ENCODE measurements at places on chromosomes 11 and 22. TPM values are rescaled to one million over a fixed set of nuclear protein-coding genes. Genes with fewer than 3 reads are reported as not detected.

DNA sequence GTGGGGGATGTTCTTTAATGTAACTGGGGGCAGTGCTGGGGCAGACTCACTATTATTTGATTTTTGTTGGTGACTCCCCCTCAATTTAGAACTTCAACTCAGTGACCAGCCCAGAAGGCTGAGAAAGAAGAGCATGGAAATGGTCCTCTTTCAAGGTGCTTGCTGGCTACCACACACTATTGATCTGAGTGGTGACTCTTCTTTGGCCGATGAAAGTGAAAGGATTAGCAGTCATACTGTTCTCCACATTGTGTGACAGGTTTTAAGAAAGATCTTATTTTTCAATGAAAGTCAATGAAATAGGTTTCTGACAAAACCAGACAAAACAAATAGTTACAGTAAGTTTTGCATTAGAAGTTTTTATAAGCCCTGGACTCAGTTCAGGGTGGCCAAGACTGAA lies 29.9 kb downstream of the NLRP14 start:
- no peak overlapping the region for H3K4me3 ChIP-seq
- H3K4me1 ChIP-seq = no peaks in the 10 kb centered on the region
- no peak overlapping the region for H3K27ac ChIP-seq
- peaks cover 13% of the 10 kb centered on the region for H3K27me3 ChIP-seq
- no peaks in the 10 kb centered on the region for H3K36me3 ChIP-seq

DNA sequence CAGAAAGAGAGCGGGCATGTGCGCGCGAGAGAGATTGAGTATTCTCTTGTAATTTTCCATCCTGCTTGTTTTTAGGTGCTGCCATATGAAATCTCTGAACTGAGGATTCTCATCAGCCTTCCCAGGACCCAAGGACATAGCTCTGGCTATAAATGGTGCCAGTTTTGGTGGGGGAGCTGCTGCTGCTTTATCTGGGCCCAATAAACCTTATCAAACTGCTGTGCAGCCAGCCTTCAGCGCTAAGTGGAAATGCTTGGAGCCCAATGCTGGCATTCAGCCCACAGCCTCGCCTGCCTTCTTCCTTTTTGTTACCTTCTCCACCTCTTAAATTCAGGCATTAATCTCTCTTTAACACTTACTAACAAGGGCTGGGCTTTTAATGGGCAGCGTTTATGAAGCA lies 2.4 kb upstream of the ZBTB16 start:
- H3K4me3 ChIP-seq = no peak overlapping the region
- no peaks in the 10 kb centered on the region for H3K4me1 ChIP-seq
- H3K27ac ChIP-seq = no peak overlapping the region

DNA sequence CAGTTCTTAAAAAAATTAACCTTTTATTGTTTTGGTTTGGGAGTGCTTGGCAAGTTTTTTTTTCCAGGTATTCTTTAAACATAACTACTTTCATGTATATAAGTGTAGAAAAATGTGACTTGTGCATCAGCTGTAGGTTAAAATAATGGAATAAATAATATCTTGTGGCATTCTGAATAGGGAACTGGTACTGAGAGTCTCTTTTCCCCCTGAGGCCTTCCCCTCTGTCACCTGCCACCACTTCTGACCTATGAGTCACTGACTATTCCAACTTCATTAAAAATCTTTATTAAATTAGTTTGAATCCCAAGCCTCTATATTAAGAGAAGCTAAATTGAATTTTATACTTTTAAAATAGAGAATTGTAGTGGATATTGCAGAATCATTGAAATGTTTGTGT lies 805.7 kb downstream of the METTL15 start:
- no peaks in the 10 kb centered on the region for H3K27me3 ChIP-seq
- H3K4me3 ChIP-seq = no peak overlapping the region
- DNase-seq = no peak
- H3K27ac ChIP-seq = no peak overlapping the region
- no peaks in the 10 kb centered on the region for H3K36me3 ChIP-seq
- H3K4me1 ChIP-seq = peaks cover 17% of the 10 kb centered on the region

DNA sequence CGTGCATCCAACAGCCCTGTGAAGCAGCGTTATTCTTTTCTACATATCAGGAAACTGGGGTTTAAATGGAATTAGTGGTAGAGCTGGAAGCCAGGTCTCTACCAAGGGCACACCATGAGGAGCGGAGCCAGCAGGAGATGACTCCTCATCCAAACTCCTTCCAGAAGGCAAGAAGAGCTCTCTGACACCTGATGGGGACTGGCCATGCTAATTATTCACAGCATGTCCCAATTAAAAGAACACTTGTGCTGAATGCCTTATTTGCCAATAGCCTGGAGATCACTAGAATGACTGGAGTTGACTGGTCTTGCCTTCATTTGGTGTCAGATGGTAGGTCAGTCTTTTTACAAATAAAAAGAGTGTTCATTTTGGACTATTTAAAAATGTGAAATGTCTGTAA lies 32.9 kb upstream of the SLN start:
- DNase-seq = no peak

DNA sequence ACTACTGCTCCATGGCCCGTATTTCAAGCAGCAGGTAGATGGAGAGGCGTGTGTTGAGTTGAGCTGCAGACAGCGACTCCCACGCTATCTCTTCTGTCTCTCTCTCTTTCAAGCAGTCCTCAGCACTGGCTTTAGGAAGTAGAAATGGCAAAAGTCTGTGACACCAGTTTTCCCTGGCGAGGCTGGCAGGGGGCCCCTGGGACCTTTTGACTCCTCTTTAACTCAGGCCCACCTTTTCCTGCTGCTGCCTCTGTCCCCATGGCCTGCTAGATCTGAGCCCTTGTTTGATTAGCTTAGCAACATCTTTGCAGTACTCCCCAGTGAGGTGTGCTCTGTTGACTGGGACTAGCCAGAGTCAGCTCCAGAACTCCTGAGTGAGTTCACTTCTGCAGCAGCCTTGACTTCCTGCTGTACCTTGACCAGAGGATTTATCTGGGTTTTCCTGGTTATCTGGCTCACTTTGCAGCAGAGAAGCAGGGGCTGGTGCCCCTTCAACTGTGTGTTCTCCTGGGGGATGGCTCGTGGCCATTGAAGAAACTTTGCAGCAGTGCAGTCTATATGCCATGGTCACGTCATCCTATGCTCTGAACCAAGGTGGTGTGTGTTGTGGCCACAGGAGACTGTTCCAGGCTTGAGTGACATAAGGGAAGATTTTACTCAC lies 183.9 kb downstream of the DBX1 start:
- no peak overlapping the region for H3K4me3 ChIP-seq
- no peaks in the 10 kb centered on the region for H3K27me3 ChIP-seq
- H3K4me1 ChIP-seq = peaks cover 38% of the 10 kb centered on the region
- peaks cover 24% of the 10 kb centered on the region for H3K36me3 ChIP-seq

DNA sequence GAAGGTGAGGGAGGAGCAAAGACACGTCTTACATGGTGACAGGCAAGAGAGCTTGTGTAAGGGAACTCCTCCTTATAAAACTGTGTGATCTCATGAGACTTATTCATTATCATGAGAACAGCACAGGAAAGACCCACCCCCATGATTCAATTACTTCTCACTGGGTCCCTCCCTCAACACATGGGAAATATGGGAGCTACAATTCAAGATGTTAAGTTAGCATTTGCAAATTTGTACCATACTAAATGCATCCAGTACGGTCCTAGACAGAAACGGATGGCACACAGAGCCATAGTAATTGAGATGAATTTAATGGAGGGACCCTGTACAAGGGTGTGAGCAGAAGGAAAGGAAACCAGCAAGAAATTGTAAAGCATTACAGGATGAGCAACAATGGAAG lies 765.8 kb upstream of the API5 start:
- no peak overlapping the region for H3K4me3 ChIP-seq
- H3K27me3 ChIP-seq = no peaks in the 10 kb centered on the region
- H3K36me3 ChIP-seq = no peaks in the 10 kb centered on the region
- H3K4me1 ChIP-seq = no peaks in the 10 kb centered on the region

DNA sequence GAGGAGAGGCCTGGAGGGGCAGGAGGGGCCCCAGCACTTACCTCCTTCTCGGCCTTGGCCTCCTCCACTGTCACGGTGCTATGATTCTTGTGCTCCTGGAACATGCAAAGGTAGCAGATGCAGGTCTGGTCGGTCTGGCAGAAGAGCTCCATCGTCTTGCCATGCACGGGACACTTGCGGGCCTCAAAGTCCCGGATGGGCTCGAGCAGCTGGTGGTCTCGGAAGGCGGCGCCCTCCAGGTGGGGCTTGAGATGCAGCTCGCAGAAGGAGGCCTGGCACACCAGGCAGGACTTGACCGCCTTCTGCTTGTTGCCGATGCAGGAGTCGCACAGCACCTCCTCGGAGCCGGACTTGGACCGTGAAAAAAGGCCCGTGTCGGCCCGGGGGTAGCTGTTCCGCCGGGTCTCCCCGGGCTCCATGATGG lies 714 bp downstream of the TRIM29 start:
- peak overlapping the region; percentile 56 for H3K4me3 ChIP-seq
- no peak overlapping the region for H3K27ac ChIP-seq

DNA sequence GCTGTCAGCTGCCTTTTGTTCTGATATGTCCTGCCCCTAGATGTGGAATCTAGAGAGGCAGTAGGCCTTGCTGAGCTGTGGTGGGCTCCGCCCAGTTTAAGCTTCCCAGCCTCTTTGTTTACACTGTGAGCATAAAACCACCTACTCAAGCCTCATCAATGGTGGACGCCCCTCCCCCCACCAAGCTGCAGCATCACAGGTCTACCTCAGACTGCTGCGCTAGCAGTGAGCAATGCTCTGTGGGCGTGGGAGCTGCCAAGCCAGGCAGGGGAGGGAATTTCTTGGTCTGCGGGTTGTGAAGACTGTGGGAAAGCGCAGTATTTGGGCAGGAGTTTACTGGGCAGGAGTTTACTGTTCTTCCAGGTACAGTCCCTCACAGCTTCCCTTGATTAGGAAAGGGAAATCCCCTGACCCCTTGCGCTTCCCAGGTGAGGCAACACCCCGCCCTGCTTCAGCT lies 98.5 kb downstream of the SMCO4 start:
- H3K4me3 ChIP-seq = no peak overlapping the region
- H3K36me3 ChIP-seq = no peaks in the 10 kb centered on the region
- no peaks in the 10 kb centered on the region for H3K4me1 ChIP-seq
- peaks cover 13% of the 10 kb centered on the region for H3K27me3 ChIP-seq

DNA sequence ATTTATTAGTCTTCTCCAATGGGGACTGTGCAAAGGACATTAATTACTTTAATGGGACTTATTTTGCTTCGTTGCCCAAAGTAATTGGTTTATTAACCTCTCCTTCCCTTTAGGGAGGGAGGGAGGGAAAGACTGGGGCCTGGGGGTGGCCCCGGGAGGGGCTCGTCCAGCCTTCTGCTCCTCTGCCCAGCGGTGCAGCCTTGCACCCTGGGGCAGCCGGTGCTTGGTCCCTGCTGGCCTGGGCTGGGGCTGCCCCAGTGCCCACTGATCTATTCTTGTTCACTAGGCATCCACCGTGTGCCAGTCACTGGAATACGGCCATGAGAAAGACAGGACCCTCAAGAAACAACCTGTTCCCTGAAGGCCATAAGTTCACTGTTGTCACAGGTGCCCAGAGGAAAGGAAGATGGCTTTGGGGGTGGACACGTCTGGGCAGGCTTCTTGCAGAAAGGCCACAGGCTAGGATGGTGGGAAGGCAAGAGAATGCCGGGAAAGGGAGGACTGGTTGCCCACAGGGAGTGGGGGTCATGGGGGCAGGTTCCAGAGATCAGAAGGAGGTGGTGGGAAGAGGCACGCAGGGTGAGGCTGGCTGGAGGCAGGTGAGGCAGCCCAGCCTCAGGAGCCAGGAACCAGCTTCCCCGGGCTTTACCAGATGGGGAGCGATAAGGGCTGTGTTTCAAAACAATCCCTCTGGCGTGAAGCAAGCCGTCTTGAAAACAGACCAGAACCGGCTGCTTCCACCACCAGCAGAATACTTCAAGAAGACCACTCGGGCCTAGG lies 47.6 kb upstream of the KCNQ1OT1 start:
- H3K4me3 ChIP-seq = no peak overlapping the region
- no peak for DNase-seq
- peaks cover 3% of the 10 kb centered on the region for H3K36me3 ChIP-seq
- no peak overlapping the region for H3K27ac ChIP-seq
- no peaks in the 10 kb centered on the region for H3K4me1 ChIP-seq

GRCh38 chr22:23677701-23677995 lies 13.2 kb upstream of the RGL4 start:
- no peaks in the 10 kb centered on the region for H3K27me3 ChIP-seq

DNA sequence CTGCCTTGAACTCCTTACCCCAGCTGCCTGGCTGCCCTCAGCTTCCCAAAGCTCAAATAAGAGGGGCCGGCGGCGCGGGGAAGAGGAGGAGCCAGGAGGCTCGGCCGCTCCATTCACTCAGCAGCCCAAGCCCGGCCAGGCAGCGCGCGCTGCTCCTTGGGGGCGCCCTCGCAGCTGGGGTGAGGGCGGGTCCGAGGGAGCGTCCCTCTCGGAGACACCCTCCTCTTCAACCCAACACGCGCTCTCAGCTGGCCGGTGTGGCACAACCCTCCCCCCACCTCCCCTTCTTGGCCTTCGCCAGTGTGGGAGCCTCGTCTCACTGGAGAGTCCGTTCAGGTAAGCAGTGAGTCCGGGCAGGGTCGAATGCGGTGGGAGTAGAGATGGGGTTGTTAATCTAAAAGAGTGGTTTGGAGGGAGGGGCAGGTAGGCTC lies at the start of gene WT1:
TSS of gene WT1 (minus strand) at position 29 of the 431 bp plus-strand sequence.
- DNase-seq = no peak
- no peaks in the 10 kb centered on the region for H3K4me1 ChIP-seq
- H3K36me3 ChIP-seq = no peaks in the 10 kb centered on the region

DNA sequence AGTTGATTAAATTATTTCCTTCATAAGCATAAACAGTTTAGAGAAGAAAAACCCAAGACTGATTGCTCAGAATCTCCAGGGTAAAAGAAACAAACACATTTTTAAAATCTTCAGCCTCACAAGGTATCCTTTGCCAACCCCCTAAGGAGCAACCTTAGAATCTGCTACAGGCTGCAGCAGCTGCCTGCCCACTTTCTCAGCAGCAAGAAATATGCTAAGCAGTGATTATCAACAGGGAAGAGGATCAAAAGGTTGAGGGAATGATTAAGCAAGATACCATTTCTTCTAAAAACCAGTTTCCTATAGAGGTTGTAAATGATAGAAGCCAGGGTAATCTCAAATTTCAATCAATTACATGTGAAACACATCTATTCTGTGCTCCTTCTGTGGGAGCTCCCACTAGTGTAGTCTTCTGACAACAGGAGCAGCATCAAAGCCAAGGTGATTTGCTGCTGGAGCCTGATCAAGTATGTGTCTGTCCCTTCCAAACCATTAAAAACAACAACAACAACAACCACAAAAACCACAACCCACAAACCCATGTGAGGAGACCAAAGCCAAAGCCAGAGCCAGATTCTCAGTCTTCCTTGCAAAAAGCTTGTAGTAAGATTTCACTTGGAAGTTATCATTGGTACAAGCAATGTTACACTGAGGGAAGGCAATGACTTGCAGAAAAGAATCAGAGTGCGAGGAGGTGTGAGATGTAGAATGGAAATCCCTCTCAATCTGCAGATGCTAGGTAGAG lies 761.2 kb downstream of the DLG2 start:
- H3K27ac ChIP-seq = no peak overlapping the region
- peaks cover 10% of the 10 kb centered on the region for H3K4me1 ChIP-seq
- H3K36me3 ChIP-seq = no peaks in the 10 kb centered on the region
- no peak overlapping the region for H3K4me3 ChIP-seq
- no peak for DNase-seq

GRCh38 chr11:109527496-109527895 lies 105.5 kb downstream of the C11orf87 start:
- H3K36me3 ChIP-seq = no peaks in the 10 kb centered on the region
- DNase-seq = no peak
- no peak overlapping the region for H3K27ac ChIP-seq
- H3K4me1 ChIP-seq = no peaks in the 10 kb centered on the region
- H3K4me3 ChIP-seq = no peak overlapping the region

- no peak overlapping the region for H3K27ac ChIP-seq
- no peaks in the 10 kb centered on the region for H3K4me1 ChIP-seq
- no peak for DNase-seq
- H3K4me3 ChIP-seq = no peak overlapping the region
Observed at GRCh38 chr11:70675697-70676374, 277.5 kb downstream of the CTTN start.

SLC5A1 gene
- total RNA-seq = 8.6 TPM

PHOX2A gene
- total RNA-seq = not detected

BIK gene
- 37.9 TPM for total RNA-seq

All from Calu3 (cell line).